ENCODE measurements at places on chromosomes 7 and 10. TPM values are rescaled to one million over a fixed set of nuclear protein-coding genes. Genes with fewer than 3 reads are reported as not detected.

DNA sequence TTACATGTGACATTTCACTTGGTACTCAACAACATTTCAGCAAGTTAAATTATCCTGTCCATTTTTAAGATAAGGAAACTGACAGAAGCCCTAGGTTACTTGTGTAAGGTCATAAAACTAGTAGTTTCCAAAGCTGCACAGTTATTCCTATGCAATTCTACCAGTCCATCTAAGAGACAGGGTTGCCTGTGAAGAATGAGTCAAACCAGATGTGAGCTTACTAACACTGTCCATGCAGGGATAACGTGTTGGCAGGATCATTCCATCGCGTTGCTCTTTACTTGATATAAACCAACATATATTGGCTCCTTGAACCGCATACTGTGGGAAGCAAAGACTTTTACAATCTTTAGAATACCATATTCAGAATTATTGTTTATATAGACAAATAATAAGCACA lies 280.9 kb upstream of the HGF start:
- DNase-seq: no peak

DNA sequence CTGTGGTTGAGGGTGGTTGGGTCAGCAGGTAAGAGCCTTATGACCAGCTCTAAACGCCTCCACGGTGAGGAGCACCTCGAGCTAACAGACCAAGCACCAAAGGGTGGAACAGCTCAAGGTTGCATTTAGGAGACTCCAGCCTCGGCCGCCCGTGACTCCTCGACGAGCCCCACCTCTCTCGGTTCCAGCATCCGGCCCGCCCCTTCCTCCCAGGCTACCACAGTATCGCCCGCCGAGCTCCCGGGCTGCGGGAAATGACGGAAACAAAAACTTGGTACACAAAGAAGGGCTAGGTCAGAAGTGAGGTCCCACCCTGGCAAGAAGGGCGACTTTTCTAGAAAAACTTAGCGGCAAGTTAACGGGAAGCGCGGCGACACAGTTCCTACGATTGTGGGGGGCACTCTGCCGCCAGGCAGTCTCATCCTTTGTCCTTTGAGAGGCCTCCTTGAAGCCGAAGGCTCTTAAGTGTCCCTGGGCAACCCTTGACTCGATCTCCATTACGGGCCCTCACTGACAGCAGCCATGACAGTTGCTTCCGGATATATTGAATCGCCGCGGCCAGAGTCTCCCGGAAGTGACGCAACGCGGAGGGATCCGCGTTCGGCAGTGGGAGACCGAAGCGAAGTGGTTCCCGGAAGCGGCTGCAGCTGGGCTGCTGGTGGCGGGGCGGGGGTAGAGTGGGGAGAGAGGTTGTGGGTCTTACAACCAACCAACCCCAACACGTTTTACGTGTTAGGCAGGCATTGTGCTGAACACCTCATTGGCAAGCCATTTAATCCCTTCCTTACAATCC lies 40.2 kb upstream of the ZNF518A start:
- peak; percentile 98 for DNase-seq

DNA sequence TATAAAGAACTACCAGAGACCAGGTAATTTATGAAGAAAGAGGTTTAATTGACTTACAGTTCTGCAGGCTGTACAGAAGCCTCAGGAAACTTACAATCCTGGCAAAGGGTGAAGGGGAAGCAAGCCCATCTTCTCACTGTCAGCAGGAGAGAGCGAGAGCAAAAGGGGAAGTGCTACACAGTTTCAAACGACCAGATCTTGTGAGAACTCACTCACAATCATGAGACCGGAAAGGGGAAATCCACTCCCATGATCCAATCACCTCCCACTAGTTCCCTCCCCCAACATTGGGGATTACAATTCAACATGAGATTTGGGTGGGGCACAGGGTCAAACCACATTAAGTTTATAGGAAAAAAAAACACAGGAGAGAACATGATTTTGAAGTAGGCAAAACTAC lies 222.1 kb upstream of the SHH start:
- DNase-seq: no peak

- no peak for DNase-seq
These were observed 182.6 kb upstream of the RNF32 start for GRCh38 chr7:156458011-156458410.

GRCh38 chr7:72196176-72196575 lies 216.0 kb downstream of the CALN1 start:
- DNase-seq: no peak

DNA sequence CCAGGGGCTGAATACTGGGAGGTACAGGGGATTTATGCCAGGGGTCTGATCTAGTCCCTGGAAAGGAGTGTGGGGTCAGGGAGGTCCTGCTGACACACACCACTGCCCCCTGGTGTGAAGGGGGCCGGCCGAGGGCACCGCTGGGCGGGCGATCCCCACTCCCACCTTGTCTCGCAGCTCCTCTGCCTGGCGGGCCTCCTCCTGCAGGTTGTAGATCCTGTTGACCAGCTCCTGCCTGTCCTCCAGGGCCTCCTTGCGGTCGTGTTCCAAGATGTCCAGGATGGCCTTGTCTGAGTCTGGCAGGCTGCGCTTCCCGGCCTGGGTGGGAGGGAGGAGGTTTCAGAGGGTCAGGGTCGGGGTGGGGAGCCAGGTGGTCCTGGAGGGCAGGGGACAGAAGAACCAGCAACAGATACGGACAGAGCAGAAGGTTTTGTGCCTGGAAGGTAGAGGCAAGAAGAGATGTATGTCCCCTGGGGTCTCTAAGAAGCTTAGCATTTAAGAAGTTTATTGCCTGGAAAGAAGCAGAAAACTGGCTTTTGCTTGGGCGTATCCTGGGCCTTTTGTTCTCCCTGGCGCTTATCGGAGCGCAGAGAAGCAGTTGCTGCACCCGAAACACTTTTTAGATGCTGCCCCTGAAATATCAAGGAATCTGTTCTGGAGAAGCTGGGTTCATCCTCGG lies 94.5 kb upstream of the GNA12 start:
- peak; percentile 74 for DNase-seq

- no peak for DNase-seq
These were observed 4.0 kb upstream of the TMEM236 start for GRCh38 chr10:17747883-17748550.

- no peak for DNase-seq
These were observed 11.5 kb downstream of the CLRN3 start for GRCh38 chr10:127881262-127881661.

GRCh38 chr7:67505449-67505848 lies 508.8 kb downstream of the TYW1 start:
- DNase-seq: no peak

DNA sequence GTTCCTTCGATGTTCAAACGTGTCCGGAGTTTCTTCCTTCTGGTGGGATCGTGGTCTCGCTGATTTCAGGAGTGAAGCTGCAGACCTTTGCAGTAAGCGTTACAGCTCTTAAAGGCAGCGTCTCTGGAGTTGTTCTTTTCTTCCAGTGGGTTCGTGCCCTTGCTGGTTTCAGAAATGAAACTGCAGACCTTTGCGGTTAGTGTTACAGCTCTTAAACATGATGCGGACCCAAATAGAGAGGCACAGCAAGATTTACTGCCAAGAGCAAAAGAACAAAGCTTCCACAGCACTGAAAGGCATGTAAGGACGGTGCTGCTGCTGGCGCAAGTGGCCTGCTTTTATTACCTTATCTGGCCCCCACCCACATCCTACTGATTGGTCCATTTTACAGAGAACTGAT lies 931.4 kb downstream of the IPMK start:
- DNase-seq: no peak

- no peak for DNase-seq
These were observed 426.4 kb downstream of the TYW1 start for GRCh38 chr7:67423065-67423464.

- no peak for DNase-seq
These were observed 6.8 kb upstream of the NODAL start for GRCh38 chr10:70448236-70448635.

- no peak for DNase-seq
These were observed 186.8 kb downstream of the ITGB1 start for GRCh38 chr10:32771217-32771616.

- no peak for DNase-seq
These were observed 3.3 kb upstream of the ADAMTS14 start for GRCh38 chr10:70669015-70669414.

GRCh38 chr10:36163827-36164226 lies 521.7 kb upstream of the FZD8 start:
- DNase-seq: peak; percentile 84

GRCh38 chr10:81414038-81414437 lies 461.0 kb upstream of the NRG3 start:
- DNase-seq: no peak

DNA sequence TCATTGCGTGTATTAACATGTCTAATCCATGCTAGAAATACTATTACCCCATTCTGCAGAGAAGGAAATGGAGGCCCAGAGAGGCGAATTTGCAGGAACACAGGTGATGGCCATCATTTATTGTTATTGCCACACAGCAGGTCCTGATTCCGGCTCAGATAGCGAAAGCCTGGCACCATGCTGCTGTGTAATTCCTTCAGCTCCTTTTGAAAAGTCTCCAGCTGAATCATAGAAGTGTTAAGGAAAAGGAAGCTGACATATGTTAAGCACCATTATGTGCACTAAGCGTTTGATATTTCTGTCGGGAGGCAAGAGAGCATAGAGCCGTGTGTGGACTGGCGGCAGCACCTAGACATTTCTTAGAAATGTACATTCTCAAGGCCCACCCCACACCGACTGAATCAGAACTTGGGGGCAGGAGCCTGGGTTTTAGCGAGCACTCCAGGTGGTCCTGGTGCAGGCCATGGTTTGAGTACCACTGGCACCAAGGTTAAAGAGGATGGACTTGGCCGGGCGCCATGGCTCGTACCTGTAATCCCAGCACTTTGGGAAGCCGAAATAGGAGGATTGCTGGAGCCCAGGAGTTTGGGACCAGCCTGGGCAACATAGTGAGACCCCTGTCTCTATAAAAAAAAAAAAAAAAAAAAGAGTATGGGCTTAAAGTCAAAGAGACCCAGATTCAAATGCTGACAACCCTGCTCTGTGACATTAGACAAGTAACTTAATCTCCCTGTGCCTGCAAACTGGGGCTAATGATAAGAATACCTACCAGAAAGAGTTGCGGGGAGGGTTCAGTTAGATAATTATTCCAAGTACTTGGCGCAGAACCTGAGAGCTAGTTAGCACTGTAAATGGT lies 52.2 kb downstream of the UNC5B start:
- DNase-seq: no peak

DNA sequence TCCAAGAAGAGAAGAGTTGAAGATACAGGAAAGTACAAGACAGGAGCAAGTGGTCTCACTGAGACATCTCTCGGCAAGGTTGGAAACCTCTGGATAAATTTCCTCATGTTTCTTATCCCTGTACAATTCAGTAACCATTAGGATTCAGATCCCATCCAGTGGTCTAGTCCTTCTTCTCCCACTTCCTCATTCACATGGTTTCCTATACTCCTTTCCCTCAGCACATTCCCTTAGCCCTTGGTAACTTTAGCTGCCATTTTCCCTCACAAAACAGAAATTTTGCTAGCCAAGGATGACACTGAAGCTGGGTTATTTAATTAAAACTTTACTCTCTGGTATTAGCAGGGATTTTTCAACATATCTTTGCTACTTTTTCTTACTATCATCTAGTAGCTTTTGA lies 82.6 kb downstream of the CPED1 start:
- no peak for DNase-seq

DNA sequence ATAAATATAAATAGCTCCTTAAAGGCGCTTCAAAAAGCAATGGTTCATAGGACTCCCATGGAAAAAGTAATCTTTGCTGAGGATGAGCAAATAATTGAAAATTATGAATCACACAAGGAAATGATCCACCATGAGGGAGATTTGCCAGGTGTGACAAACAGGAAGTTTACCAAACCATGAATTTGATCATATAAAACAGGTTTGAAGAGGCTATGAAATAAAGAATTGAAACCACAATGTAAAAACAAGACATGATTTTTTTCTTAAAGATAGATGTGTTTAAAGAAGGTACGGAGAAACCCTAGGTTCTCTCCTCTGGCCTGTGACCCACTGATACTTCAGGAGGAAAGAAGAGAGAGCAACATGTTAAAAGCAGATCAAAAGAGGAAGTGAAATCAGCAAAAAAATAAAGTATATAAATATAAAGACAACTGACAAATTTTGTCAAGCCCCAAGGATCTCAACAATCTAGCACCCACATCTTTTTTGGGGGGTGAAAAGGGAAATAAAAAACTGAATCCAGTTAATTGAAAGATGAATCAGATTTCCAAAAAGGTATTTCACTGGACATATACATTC lies 111.3 kb upstream of the ASAH2 start:
- no peak for DNase-seq

GRCh38 chr7:87671-88070 lies 104.7 kb upstream of the FAM20C start:
- DNase-seq: peak; percentile 62

- no peak for DNase-seq
These were observed 481.6 kb downstream of the PARD3 start for GRCh38 chr10:34333513-34333912.

GRCh38 chr10:4215485-4215884 lies 430.5 kb upstream of the KLF6 start:
- DNase-seq: no peak

DNA sequence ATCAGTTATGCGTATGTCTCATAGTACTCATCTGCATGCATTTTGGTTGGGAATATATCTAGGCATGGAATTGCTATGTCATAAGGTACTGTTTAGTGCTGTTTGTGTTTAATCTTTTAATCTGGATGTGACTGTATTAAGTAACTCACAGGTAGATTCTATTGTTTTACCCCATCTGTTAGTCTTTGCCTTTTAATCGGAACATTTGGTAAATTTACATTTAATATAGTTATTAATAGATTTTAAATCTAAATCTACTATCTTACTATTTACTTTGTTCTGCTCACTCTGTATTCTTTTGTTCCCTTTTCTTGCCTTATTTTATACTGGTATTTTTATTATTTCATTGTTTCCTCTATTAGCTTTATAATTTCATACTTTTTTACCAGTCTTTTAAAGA lies 10.6 kb upstream of the ITGA8 start:
- DNase-seq: no peak

DNA sequence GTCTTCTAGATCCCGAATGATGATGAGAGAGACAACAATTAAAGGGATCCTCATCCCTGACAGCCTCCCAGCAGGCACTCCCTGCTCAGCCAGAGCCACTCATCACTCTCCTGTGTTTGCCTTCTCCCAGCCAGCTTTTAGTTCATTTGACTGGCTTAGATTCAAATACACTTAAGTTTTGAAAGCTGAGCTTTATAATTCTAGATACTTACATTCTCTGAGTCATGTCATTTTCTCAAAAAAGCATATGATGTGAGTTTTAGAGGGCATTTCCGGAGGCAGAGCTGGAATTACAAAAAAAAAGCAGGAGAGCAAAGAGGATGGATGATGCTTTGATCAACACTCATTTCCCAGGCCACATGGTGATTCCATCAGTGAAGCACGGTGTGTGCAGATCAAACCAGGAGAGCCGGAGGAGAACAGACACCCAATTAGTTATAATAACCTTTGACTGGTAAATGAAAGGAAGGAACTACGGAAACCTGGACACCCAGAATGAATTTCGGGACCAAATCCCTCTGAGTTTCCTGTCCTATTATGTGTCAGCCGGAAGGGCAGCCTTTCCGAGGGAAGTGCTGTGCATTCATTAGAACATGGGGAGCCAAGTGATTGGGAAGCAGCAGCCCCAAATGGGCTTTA lies 81.5 kb upstream of the HPS1 start:
- no peak for DNase-seq

GRCh38 chr10:131933696-131934086 lies 32.9 kb downstream of the PPP2R2D start:
- DNase-seq: no peak

The WEE2 gene
- not detected for total RNA-seq

The CPA2 gene
- total RNA-seq: not detected

The TMEM176A gene
- 47.2 TPM for total RNA-seq

The HOXA6 gene
- total RNA-seq: 9.1 TPM

The INA gene
- 0.10 TPM for total RNA-seq

The PTER gene
- total RNA-seq: 6.0 TPM

The FAM241B gene
- total RNA-seq: 3.1 TPM

The NME8 gene
- 0.19 TPM for total RNA-seq

The RPP30 gene
- total RNA-seq: 28.2 TPM

Data from posterior vena cava (tissue), 2 donors.